NCI-H2081 treated with DMSO at 0.1 percent for 48 hours (cell line): ENCODE measurements at places on chromosomes 1 and 21.

GRCh38 chr21:42007356-42007940 is 2.7 kb downstream of the ZBTB21 start:
- DNase-seq, result no peak

- DNase-seq, result peak; percentile 9
These were observed 29.1 kb upstream of the GRHL3 start for GRCh38 chr1:24289937-24290595.

GRCh38 chr1:181910905-181911304 is 150.6 kb downstream of the ZNF648 start:
- no peak for DNase-seq

DNA sequence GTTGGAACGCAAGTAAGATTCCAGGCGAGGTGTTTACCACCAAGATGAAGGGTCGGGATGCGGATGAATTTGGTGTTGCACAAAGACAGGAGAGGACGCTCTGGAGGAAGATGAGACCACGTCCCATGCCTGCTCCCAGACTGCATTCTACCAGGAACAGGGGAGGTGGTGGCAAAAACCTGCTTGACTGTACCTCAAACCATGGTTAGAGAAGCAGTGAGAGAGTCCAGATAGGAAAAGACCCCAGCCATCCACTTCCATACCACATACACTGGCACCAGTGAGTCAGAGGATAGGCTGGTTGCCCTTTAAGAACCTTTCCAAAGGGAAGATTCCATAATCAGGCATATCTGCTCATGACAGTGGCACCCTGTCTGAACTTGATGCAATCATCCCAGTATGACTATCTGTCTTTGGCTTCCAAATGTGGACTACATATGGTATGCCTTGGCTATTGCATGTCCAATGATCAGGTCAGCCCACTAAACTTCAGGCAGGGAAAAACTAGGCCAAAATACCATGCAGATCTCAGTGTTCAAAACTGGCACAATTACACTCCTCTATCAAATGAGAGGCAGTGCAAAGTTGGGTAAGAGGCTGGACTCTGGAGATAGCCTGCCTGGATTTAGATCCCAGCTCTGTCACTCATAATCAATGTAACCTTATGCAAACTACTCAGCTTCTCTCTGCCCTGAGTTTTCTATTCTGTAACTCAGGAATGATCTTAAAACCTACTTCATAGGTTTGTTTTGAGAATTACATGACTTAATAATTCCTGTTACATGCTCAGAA is 20.6 kb downstream of the NPR1 start:
- DNase-seq, result no peak

- no peak for DNase-seq
These were observed 329.8 kb upstream of the BEND5 start for GRCh38 chr1:49106445-49106844.

DNA sequence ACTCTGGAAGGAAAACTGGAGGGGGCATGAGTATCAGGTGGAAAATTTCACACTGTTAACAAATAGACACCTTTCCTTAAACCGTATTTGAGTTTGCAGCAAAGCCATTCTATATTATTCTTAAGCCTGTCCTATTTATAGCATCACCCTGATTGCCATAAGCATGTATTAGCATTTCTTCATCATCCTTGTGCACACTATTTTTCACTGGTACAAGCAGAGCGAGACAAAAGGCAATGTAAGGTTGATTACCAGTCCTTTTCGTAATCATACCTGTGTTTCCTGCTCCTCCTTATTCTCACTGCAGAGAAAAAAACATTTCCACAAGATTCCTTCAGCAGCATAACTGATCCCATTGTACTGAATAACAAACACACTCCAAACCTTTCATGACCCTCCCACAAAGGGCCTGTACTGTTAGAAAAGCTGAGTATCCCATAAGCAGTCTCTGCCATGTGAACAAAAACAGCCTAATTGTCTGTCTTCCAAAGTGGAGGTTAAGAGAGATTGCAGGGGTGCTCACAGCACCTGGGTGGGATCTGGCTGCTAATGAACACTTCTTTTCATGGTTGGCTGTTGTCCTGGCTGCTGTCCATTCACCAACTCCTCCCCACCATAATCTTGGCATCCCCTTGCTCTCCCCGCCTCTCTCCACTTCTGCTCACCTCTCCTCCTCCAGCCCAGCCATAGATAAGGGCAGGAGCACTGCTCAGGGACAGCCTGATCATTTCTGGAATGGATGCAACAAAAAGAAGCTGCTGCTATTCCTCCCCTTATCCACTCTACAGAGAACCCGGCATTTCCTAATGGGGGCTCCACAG is 30.4 kb downstream of the VTCN1 start:
- no peak for DNase-seq
